ENCODE measurements at places on chromosomes 13 and 19.

GRCh38 chr19:30551271-30551670 lies 179.1 kb downstream of the ZNF536 start:
- no peak for DNase-seq

DNA sequence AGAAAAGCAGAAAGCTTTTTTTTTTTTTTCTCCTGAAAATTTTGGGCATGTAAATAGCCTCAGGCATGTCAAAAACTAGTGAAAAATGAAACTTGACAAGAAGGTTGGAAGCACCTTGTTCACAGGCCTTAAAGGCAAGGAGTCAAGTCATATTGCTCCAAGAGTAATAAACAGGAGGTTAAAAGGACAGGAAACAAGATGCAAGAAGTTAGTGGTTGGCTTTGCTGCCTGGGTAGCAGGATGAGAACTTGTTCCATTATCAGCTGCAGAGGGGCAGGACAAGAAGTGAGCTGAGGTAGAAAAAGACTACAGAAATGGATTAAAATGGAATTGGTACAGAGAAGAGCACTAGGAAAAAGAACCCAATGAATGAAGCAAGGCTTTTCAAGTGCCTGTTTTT lies 242.6 kb downstream of the DCT start:
- DNase-seq, result no peak

DNA sequence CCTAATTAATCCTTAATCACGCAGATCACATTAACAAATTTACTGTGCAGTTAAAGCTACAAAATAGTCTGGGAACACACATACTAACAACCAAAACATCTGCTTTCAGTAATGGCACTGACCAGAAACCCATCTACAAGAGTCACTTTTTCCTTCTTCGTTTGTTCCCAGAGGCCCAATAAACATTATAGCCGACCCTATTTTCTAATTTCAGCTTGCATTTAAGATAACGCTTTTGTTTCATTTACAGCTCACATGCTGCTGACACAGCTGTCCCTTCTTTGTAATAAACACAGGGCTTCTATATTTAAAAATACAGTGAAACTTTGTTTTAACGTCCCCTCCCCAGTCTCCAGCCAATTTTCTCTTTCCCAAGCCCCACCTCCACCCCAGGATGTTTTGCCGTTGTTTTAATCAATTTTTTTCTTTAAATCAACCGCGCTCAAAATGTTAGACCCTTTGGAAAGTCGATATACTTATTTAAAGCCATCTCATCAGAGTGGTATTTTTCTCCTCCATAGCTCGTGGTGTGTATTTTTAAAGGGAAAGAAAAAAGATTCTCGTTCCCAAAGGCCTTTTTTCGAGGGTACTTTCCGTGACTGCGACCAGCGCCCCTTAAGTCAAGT lies 1.7 kb upstream of the WBP4 start:
- DNase-seq, result no peak

- DNase-seq, result no peak
These were observed 408.6 kb downstream of the PCDH9 start for GRCh38 chr13:66821551-66821950.

DNA sequence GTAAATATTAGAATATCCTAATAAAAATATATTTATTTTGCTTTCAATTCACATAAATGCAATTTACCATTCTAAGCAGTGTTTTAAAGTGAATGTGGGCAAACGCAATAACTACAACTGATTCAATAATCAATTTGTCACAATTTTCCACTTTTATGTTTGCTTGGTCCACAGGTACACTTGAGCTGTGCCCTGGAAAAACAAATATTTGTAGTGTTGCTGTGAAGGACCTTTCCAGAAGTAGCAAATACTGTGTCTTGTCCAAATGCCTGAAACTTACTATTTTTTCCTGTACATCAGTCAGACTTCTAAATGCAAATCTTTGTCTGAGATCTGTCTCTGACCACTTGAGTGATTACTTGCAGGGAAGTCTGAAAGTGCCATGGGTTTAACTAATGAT lies 845.8 kb upstream of the SLITRK5 start:
- no peak for DNase-seq

DNA sequence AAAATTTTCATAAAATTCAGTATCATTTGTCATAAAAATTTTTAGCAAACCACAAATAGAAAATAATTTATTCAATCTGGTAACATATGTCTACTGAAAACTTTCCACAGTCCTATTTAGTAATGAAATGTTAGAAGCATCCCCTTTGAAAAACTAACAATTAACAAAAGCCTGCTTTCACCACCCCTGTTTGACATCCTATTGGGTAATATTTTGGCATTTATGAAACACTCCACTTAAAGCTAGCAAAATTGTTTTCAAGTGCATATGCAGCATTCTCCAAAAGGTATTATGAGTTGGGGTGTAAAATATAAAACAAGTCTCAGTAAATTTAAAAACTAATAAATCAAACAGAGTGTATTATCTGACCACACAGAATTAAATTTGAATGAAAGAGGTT lies 189.4 kb downstream of the NBEA start:
- no peak for DNase-seq
